ENCODE measurements at places on chromosomes 3 and 15.

- no peak for DNase-seq
These were observed 10.4 kb downstream of the RSRC1 start for GRCh38 chr3:158120330-158120729.

GRCh38 chr15:48555241-48555881 is 90.1 kb downstream of the FBN1 start:
- DNase-seq, result peak; percentile 30

DNA sequence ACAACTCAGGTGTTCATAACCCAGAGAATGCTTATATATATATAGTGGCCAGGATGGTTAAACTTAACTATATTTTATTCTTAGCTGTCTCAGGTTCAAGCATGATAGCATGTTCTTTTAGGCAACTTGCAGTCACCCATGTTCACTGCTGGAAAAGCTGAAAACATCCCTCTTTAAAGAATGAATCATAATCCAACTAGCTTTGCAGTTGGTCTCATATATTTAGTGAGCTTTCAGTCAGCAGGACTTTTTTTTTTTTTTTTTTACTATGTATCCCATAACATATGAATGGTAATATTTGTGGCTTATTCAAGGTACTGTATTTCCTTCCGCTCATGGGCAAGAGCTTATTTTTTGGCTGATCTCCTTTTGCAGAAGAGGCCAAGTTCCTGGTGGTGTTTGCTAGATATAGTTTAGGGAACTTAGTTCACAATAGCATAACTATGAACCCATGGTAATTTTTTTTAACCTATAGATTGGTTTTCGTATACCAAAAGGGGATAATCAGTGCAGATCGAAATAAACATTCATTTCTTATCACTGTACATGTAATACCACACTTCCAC is 77.6 kb downstream of the CMSS1 start:
- DNase-seq, result no peak

GRCh38 chr3:126025862-126026261 is 56.9 kb downstream of the ROPN1B start:
- no peak for DNase-seq

GRCh38 chr3:53056442-53056841 is 10.6 kb upstream of the SFMBT1 start:
- DNase-seq, result peak; percentile 38

GRCh38 chr3:71542521-71543370 is 40.8 kb downstream of the FOXP1 start:
- DNase-seq, result peak; percentile 97

- no peak for DNase-seq
These were observed 3.2 kb downstream of the GLYCTK start for GRCh38 chr3:52290596-52291507.

DNA sequence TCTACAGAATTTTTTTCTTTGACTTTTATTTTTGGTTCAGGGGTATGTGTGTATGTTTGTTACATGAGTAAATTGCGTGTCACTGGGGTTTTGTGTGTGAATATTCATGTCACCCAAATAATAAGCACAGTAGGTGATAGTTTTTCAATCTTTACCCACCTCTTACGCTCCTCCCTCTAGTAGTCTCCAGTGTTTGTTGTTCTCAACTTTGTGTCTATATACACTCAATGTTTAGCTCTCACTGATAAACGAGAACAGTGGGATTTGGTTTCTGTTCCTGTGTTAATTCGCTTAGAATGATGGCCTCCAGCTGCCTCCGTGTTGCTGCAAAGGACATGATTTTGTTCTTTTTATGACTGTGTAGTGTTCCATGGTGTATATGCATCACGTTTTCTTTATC is 54.4 kb downstream of the MEF2A start:
- DNase-seq, result no peak

Data from RPMI7951 (cell line).